ENCODE measurements at places on chromosomes 6 and 20.

- no peak for DNase-seq
Measured at GRCh38 chr6:89048985-89049384, 31.6 kb upstream of the PNRC1 start.

- DNase-seq: no peak
Measured at GRCh38 chr6:39263303-39264037, 34.2 kb upstream of the KCNK5 start.

GRCh38 chr6:30399390-30400058 lies 54.6 kb downstream of the RPP21 start:
- no peak for DNase-seq

DNA sequence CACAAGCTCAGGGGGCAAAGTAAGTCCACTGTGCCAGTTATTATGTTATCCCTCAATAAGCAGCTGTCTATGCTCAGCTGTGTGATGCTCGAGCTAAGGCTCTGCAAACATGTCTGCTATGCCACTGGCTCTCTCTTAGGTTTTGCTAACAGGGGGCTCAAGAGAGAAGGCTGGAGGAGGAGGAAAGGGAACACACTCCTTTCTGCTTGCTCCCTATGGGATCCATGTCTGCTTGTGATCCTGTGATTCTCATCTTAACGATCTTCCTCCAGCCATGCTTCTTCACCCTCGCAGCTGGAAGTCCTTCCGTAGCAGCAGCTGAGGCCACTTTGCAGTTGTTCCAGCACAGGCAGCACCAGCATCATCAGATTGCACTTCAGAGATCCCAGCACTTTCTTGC lies 37.0 kb upstream of the IGF2R start:
- no peak for DNase-seq

- DNase-seq: no peak
Measured at GRCh38 chr6:70246118-70246517, 56.8 kb downstream of the COL9A1 start.

GRCh38 chr6:110185879-110186278 lies 5.7 kb downstream of the CDC40 start:
- no peak for DNase-seq

GRCh38 chr6:157432892-157433265 lies 51.9 kb downstream of the ZDHHC14 start:
- no peak for DNase-seq

DNA sequence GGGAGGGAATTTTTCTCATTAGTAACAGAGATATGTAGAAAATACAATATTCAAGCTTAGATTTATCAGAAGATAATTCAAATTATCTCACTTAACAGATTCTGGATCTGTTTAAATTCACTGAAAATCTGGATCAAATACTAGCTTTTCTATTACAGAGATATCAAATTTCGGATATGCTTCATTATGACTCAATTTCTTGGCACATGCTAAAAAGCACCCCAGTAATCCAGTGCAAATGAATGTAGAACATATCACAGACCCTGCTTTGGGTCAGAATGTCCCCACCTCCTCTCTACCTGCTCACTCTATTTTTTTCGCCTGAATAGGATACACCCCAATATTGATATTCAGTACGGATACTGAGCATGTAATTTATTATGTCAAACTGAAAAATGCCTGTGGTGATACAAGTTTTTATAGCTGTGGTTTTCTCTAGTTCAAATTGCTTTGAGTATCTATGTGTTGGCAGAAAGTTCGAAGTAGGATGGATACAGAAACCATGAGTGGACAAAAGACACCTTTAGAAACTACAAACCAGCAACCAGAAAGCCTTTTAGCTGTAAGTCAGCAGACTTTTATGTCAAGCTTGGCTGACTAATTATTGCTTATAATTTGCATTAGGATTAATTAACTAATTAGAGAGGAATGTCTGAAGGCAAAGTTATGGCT lies 290.0 kb downstream of the TFAP2B start:
- DNase-seq: no peak

GRCh38 chr6:105609375-105609991 lies 206.6 kb upstream of the PREP start:
- DNase-seq: no peak

GRCh38 chr6:36025932-36026327 lies 1.5 kb upstream of the SLC26A8 start:
- DNase-seq: no peak

GRCh38 chr6:41647061-41647511 lies 8.8 kb downstream of the MDFI start:
- no peak for DNase-seq

DNA sequence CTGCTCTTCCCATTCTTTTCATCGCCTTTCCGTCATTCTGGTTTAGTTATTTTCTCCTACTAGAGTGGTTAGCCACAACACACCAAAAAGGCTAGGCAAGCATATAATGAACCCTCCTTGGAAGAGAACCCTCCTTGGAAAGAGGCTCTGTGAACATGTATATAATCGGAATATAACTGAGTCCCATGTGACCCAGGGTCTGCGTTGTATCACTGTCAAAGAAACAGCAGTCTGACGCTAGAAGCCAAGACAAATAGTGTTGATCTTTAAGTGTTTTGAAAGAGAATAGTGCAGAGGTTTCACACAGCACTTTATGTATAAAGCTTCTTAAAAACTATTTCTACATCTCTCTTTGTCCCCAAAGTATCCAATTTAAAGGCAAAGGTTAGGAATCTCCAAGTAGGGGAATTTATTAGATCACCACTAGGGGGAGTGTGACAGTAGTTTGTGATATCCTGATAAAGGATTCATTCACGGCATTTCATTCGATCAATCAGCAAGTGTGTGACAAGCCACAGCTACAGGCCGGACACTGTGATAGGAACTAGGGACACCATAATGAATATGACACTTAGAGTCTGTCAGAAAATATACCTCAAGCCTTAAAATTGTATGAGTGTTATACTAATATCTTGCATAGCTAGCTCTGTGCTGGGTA lies 395.3 kb downstream of the CD109 start:
- no peak for DNase-seq

- DNase-seq: no peak
Measured at GRCh38 chr6:56268266-56268665, 20.9 kb upstream of the COL21A1 start.

- no peak for DNase-seq
Measured at GRCh38 chr6:125077453-125077852, 76.1 kb upstream of the TPD52L1 start.

DNA sequence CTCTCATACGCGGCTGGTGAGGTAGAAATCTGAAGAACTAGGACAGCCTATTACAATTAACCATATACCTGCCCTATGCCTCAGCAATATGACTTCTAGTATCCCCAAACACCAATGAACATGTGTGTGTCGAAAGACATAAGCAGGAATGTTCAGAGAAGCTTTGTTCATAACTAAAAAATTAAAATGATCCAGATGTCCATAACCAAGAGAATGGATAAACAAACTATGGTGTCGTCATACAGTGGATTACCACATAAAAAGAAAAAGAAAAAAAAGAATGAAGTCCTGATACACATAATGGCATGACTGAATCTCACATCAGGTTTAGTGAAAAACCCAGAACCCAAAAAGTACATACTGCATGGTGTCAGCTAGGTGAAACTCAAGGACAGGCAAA lies 73.9 kb downstream of the MDN1 start:
- DNase-seq: no peak

GRCh38 chr6:145865595-145865994 lies 51.0 kb upstream of the FBXO30 start:
- DNase-seq: no peak
